ENCODE measurements at places on chromosomes 6 and 20. TPM values are rescaled to one million over a fixed set of nuclear protein-coding genes. Genes with fewer than 3 reads are reported as not detected.

SF3B5 gene
- total RNA-seq = 162 TPM

SOX4 gene
- 0.12 TPM for total RNA-seq

DNA sequence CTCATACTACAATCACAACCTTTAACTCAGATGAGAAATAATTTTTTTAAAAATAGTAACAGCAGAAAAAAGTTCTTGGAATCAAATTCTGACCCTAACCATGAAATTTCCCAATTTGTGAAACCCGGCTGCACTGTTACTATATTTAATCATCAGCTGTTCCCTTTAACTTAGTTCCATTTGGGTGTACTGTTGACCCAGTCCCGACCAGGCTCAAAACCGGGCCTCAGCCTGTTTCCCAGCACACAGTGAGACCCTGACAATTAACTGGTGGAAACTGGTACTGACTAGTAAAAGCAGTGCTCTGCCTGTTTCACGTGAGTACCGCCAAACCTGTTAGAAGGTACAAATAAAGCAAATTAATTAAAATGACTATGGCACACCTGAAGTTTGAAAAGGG is 7.0 kb downstream of the CTCFL start:
- no peaks in the 10 kb centered on the region for H3K36me3 ChIP-seq
- no peak for DNase-seq
- no peak overlapping the region for H3K27ac ChIP-seq

MTHFD1L gene
- 115 TPM for total RNA-seq

KIAA0408 gene
- 6.0 TPM for total RNA-seq

GRCh38 chr6:57064809-57065208 is 18.3 kb downstream of the KIAA1586 start:
- H3K27ac ChIP-seq = no peak overlapping the region

- H3K4me3 ChIP-seq = no peak overlapping the region
- H3K4me1 ChIP-seq = no peaks in the 10 kb centered on the region
- no peaks in the 10 kb centered on the region for H3K27me3 ChIP-seq
- H3K27ac ChIP-seq = no peak overlapping the region
- no peak for DNase-seq
Measured at GRCh38 chr20:14383335-14383734, 45.9 kb upstream of the FLRT3 start.

TBCC gene
- 17.3 TPM for total RNA-seq

BMP7 gene
- total RNA-seq = not detected

GRCh38 chr20:9126527-9126926 is 57.6 kb downstream of the PLCB4 start:
- DNase-seq = no peak
- H3K36me3 ChIP-seq = no peaks in the 10 kb centered on the region
- no peak overlapping the region for H3K27ac ChIP-seq
- H3K4me1 ChIP-seq = no peaks in the 10 kb centered on the region

DNA sequence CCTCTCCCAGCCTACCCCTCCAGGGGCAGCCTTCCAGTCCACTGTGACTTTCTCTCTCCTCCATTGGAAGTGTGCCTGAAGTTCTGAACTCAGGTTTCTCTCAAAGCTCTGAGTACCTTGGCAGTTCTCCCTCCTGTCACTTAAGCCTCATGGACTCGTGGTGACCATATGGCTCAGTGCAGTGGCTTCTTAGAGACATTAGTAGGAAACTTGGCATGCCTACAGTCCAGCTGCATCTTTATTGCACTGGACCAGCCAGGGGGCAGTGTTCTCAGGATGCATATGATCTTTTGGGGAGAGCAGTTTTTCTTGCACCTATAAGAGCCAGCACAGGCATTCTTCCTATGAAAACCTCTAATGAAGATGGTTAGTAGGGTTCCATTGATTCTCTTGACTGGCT is 47.5 kb upstream of the KCNK16 start:
- H3K4me1 ChIP-seq = no peaks in the 10 kb centered on the region
- DNase-seq = no peak
- no peaks in the 10 kb centered on the region for H3K36me3 ChIP-seq

DNA sequence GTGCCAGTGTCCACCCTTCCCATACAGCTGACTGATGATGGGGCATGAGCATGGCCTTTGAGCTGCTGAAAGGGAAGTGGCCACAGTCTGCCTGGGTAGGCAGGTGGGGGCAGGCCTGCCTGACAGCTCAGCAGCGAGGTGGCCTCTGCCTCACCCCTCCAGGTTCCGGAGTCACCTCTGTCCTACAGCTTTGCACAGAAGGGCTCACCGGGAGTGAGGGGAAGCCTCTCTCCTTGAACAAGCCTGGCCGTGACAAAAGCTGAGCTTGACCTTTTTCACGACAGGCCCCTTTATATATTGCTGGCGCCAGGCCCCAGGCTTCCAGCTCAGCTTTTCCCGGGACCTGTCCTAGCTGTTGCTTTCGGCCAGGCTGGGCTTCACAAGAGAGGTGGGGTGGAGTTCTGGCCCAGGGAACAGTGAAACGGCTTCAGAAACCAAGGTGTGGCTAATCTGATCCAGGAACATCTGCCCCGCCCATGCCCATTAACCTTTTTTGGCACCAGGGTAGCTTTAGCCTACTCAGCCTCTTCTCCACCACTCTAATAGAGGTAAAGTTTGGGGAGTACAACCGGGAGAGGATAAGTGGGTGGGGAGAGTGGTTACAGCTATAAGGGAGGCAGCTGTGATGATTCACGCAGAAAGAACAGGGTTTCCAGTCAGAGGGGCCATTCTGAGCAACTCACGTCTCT is 42.9 kb downstream of the C6orf132 start:
- peak; percentile 70 for DNase-seq
- no peaks in the 10 kb centered on the region for H3K36me3 ChIP-seq
- H3K27ac ChIP-seq = peak overlapping the region; percentile 98
- no peaks in the 10 kb centered on the region for H3K27me3 ChIP-seq

DNA sequence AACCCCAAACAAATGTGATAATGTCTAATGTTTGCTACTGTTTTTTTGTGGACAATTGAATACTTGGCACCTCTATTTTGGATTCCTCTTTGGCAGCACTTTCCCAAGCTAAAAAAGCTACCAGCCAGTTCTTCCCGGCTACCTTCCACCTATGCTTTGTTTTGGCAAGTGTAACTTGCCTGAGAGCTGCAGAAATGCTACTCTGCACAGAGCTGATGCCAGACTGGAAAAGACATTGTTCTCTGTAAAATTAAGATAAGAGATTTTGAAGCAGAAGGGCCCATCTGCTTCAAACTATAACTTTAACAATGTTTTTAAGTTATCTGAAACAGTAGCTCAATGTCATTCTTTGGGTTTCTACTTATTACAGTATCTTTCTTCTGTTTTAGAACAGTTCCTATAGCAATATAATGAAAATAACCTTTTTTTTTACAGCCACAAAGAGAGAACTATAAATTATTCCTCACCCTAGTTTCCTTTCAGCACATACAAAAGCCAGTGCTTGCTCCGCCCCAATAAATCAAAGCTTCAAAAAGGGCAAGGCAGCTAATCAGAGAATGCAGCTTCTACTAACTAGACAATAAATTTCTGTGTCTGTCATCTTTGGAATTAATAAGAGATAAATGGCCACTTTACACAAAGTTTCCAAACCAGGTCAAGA is 183.1 kb downstream of the UBE3D start:
- no peaks in the 10 kb centered on the region for H3K36me3 ChIP-seq
- no peak for DNase-seq
- no peak overlapping the region for H3K4me3 ChIP-seq
- H3K4me1 ChIP-seq = no peaks in the 10 kb centered on the region
- no peak overlapping the region for H3K27ac ChIP-seq

NEURL2 gene
- total RNA-seq = 2.5 TPM

DNA sequence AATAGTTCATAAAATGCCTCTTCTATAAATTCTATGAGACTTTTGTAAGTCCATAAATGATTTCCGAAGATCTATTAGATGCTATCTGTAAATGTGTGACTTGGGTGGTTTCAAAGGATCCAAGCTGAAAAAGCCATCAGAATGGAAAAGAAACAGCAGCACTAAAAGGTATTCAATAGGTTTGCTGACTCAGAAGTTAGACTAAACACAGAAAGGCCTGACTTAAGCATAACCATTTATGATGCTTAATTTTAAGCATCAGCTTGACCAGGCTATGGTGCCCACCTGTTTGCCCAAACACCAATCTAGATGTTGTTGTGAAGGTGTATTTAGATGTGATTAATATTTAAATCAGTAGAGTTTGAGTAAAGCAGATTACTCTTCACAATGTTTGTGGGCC is 513.5 kb downstream of the TFAP2A start:
- H3K27me3 ChIP-seq = no peaks in the 10 kb centered on the region
- H3K4me3 ChIP-seq = no peak overlapping the region
- H3K36me3 ChIP-seq = no peaks in the 10 kb centered on the region
- no peak for DNase-seq
- no peaks in the 10 kb centered on the region for H3K4me1 ChIP-seq
- H3K27ac ChIP-seq = no peak overlapping the region

DNA sequence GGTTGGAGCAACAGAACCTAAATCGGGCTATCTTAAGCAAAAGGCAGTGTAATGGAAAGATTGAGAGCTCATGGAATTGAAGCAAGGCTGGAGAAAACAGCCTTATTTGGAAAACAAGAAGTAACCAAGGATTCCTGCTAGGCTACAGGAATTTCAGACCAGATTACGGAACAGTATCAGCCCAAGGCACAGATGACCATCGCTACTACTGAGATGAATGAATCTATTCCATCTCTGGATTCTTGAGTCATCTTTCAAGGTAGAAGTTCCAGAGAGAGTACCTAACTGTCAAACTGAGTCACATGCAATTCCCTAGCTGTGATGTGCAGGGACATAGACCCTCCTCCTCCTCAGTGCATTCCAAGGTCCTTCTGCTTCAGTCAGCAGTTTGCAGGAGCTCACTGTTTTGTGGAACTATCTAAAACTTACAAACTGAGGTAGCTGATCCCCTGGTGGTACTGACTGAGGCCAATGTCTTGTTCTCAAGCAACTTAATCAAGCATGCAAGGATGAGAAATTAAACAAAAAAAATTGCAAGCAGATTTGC is 62.0 kb upstream of the SMLR1 start:
- DNase-seq = no peak
- no peak overlapping the region for H3K27ac ChIP-seq
- H3K4me1 ChIP-seq = no peaks in the 10 kb centered on the region
- no peaks in the 10 kb centered on the region for H3K36me3 ChIP-seq

DNA sequence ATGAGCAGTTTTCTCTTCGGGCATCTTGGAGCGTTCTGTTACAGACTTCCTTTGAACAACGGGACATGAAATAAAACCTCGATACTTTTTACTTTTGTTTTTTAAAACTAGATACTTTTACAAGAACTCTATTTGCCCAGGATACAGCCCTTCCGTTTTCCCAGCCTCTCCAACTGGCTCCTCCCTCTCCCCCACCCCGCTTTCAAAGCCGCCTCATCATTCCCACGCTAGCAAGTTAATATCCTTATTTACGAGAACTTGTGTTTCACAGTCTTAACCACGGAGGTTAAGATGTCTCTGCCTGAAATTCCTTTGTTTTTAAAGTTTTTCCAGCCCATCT is 241 bp upstream of the CFAP206 start:
- H3K4me1 ChIP-seq = peaks cover 4% of the 10 kb centered on the region
- no peak for DNase-seq
- peak overlapping the region; percentile 84 for H3K4me3 ChIP-seq
- no peak overlapping the region for H3K27ac ChIP-seq
- H3K27me3 ChIP-seq = peaks cover 10% of the 10 kb centered on the region

DNA sequence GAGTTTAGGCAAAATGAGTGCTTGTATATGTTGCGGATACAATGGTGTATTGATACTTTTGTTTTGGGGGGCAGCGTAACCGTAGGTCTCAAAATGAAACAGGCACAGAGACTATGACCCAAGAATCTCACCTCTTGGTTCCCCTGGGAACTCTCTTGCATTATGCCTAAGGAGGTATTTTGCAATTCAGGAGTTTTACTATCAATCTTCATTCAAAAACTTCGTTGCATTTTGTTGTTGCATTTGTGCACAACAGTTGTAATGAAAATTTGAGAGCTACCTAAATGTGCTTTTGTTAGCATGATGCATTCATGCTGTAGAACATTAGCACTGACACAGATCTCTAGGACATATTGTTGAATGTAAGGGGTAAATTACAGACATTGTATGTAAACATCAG is 18.2 kb downstream of the VTA1 start:
- no peak for DNase-seq
- no peak overlapping the region for H3K27ac ChIP-seq
- no peaks in the 10 kb centered on the region for H3K27me3 ChIP-seq
- H3K4me3 ChIP-seq = no peak overlapping the region
- peaks cover 10% of the 10 kb centered on the region for H3K36me3 ChIP-seq
